ENCODE measurements at places on chromosomes 16 and 17.

GRCh38 chr16:17426451-17426850, 44.3 kb downstream of the XYLT1 start:
- DNase-seq, result no peak

DNA sequence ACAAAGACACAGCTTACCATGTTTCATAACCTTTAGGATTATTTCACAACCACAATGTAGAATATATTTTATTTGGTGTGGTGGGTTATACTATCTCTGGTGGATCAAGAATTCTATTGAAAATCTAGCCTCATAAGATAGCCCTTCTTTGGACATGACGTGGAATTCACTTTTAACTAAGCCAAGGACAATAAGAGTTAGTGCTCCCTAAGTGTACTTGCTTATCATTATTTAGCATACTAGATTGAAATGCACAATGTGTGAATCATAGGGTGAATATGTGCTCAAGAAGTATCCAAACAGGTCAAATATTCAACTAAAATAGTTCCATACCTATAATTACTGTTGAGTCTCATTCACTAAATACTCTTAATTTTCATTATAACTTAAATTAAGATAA, 1179.5 kb upstream of the GOT2 start:
- no peak for DNase-seq

GRCh38 chr16:74556375-74556922, 50.5 kb downstream of the GLG1 start:
- DNase-seq, result no peak

- no peak for DNase-seq
Measured at GRCh38 chr17:74177018-74177450, 26.4 kb upstream of the RPL38 start.

- no peak for DNase-seq
Measured at GRCh38 chr17:76843703-76844484, 24.3 kb upstream of the MGAT5B start.

GRCh38 chr17:81631482-81631881, 5.4 kb downstream of the NPLOC4 start:
- no peak for DNase-seq

GRCh38 chr17:56913353-56913866, 439 bp downstream of the TRIM25 start:
- no peak for DNase-seq

GRCh38 chr16:4498546-4499195, 22.5 kb downstream of the HMOX2 start:
- no peak for DNase-seq

DNA sequence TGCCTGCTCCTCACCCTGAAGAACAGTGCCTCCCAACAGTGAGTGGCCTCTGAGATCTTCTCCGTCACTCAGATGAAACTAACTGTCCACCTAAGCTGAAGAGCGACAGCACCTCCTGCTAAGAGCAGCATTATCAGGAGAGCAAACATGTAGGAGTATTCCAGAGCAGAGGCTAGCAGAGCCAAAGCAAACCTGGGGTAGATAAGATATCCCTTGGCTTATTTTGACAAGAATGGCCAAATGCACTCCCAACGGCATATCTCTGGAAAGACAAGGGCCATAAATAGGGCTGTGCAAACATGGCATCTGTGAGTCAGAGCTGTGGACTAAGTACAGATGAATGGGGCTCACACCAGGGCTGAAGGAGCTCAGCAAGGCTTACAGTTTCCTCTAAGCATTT, 96.3 kb downstream of the NDEL1 start:
- DNase-seq, result no peak

DNA sequence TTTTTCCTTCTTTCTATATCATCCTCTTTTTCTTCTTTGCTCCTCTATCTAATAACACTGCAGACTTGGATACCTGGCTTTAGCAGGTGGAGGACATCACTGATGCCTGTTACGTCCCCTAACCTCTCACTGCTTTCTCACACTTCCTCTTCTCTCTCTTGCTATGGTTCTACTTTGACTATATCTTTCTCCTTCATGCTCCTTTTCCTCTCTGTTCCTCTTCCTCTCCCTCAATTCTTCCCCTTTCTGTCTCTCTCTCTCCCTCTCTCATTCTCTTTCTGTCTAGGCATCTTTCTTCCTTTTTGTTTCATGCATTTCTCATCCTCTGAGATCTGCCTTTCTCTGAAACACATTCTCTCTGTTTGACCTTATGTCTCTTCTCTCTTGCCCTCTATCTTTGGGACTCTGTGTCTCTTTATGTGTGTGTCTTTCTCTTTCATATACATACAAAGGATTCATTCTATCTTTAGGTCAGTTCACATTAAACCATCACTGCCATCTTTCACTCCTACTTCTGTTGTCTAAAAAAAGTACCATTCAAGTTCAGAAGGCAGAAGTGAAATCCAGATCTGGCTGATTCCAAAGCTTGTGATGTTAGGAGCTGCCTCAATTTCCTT, 353.7 kb downstream of the SHISA9 start:
- no peak for DNase-seq

DNA sequence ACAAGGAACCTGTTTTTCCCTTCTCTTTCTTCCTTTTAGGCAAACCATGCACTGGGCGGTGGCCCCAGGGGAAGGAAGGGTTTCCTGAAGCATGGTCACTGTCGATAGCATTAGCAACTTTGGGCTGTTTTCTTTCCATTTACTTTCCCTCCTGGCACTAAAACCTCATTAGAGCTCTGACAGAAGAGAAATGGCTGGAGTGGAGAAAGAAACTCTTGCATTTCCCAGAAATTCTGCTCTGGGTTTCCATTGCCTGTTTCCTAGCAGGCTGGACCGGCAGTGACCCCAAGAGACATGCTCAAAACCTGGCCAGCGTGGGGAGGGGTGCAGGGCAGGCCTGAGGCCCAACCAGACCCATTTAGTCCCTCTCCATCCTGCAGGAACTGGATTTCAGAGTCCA, 230.7 kb upstream of the CCL2 start:
- no peak for DNase-seq

DNA sequence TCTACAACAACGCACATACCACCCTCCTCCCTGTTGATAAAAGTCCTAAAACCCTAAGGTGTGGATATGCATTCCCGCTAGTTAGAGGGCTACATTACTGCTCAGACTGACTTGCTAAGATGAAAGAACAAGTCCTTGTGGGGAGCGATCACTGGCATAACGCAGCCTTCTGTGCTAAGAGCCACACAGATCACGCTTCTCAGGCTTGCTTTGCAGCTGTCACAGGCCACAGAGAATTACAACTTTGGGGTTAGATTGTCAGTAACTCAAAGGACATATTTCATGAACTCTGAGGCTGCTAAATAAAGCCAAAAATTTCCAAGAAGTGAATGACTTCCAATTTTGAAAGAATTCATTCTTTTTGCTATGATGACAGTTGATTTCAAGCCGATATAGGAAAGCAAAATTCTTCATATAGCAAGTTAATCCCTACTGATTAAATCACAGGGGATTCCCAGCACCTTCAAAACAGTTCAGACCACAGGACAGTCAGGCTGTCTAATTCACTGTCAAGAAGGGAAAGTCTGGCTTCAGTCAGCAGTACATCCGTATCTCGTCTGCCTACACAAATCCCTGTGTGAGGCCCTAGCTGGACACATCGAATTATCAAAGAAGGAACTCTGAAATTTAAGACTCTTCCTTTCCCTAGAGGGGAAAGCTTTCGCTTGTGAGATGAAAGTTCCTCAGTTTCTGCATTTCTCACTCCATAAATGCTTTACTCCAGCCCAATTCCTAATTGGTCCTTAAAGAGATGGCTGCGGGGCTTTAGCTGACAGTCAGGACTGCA, 107.1 kb downstream of the VPS53 start:
- DNase-seq, result no peak

DNA sequence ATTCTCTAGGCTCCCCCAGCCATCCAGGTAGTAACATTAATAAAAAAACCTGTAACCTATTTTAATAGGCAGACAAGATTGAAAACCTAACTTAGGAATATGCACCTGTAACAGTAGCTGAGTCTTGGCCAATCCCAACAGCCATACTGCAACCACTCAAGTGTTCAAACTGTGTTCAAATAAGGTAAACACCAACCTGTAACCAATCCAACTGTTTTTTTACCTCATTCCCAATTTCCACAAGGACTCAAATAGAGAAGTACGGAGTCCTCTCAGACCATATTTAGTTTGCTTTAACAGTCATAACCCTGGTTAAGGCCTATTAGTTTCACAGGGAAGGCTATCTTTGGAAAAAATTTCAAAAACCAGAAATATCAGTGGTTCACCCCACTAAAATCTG, 40.4 kb upstream of the NOS2 start:
- DNase-seq, result no peak

DNA sequence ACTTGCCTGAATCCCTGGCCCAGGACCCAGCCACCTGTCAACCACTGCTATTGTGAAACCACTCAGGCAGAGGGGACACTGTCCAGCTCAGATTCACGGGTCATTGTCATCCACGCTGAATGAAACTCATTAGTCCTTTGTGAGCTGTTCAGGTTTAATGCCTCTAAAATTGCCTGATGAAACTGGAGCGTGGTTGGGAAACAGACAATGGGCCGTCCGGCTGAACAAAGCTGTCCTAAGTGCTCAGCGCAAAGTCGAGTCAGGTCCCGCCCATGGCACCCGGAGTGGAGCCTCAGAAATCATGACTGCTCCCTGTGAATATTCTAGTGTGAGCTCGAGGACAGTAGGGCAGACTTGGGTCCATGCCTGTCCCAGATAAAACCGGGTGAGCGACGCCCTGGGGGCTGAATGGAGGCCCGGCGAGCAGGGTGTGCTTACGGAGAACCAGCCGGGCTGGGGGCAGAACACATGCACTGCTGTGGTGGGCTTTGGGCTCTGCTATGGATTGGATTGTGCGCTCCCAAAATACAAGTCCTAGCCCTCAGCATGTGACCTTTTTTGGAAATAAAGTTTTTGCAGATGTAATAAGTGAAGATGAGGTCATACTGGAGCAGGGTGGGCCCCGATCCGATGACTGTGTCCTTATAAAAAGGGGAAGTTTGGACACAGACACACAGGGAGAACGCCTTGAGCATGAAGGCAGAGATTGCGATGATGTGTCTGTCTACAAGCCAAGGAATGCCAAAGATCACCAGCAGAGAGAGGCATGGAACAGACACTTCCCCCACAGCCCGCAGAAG, 12.9 kb upstream of the CMIP start:
- DNase-seq, result no peak

- DNase-seq, result no peak
Measured at GRCh38 chr17:18246880-18247612, 11.5 kb downstream of the FLII start.

GRCh38 chr17:44223541-44224071, 4.1 kb upstream of the UBTF start:
- no peak for DNase-seq

DNA sequence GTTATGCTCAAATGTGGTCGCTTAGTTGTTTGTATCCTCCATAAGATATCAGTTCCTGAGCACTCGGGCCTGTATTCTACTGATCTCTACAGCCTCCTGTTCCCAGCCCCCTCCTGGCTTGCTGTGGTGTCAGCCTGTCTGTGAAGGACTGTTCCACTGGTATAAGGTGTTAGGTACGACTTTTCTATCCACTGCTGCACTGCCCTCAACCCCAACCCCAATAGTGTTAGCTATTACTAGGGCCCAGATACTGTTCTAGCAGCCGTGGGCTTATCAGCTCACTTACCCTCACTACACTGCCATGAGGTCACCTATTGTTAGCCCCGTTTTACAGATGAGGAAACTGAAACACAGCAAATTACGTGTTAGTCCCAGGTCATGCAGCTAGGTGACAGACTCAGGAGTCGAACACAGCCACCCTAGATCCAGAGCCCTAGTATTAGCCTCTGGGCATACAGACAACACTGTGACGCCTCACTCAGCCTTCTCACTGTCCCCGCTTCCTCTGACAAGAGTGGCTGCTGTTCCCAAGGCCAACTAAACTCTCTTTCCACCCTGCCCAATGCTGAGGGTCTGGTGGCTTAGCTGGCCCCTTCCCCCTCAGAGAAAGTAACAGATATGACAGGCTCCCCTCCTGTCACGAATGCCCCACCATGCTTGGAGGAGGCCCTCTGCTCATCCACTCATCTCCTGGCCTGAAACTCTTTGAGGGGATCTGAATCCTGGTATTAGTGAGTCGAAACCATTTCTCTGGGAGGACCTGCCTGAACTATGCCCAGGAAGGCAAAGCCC, 25.6 kb upstream of the ZNF652 start:
- DNase-seq, result no peak

GRCh38 chr17:83192161-83192788, 112.9 kb downstream of the METRNL start:
- DNase-seq, result no peak

DNA sequence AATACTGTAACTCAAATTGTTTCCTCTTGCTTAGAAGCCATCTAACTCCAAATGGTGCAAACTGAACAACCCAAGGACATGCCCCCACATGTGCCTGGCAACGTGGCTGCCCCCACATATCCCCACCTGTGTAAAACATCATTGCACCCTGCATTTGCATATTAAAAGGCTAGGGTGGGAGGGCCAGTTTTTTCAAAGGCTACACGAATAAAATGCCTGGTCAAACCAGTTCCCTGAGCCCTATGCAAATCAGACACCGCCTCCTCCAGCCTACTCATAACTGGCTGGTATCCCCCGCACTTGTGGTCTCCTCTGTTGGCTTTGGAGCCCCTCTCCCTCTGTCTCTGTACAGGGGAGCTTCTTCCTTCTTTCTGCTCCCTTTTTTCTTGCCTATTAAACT, 26.7 kb downstream of the C16orf54 start:
- no peak for DNase-seq

- DNase-seq, result no peak
Measured at GRCh38 chr17:19904924-19905323, 37.2 kb upstream of the ULK2 start.

DNA sequence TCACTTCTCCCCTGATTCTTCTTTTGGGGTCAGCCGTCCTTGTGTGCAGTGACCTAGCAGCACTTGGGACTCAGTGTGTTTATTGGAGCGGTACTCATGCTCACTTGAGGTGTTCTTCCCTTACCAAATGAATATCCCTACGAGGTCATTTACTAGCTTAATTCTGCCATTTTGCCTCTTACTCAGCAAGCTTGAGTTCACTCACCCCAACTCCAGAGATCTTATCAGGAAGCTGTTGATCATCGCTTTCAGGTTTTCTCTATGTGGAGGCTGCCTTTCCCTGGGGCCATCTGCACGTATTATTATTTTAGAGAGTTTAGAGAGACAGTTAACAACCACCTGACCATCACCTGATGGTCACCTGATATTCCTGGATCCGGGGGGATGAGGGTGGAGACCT, 1466.0 kb upstream of the GOT2 start:
- no peak for DNase-seq

DNA sequence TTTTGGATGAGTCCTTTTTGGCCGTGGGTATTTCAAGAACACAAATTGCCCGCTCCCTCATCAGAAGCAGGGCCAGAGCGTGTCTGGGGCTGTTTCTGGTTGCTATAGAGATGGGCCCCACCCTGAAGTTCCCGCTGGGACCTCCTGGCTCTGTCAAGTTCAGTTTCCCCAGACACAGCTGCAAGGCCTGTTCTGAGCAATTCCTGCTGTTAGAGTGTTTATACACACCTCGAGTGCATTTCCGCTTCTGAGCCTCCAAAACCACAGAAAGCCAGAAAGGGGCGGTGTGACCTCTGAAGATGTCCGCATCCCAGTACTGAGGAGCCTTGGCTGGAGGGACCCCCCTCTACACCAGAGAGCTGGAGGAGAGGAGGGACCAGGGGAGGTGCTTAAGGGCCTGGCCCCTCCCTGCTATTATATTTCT, 9.3 kb upstream of the WBP2 start:
- DNase-seq, result no peak

All from stimulated activated CD4-positive, alpha-beta T cell treated with anti-CD3 and anti-CD28 coated beads, Interleukin-1b, Interleukin-23, amount 100 ng/mL, for 1 hour (primary cell).